Aorta (tissue), 5 donors: ENCODE measurements at places on chromosomes 3 and 15. TPM values are rescaled to one million over a fixed set of nuclear protein-coding genes. Genes with fewer than 3 reads are reported as not detected.

DNA sequence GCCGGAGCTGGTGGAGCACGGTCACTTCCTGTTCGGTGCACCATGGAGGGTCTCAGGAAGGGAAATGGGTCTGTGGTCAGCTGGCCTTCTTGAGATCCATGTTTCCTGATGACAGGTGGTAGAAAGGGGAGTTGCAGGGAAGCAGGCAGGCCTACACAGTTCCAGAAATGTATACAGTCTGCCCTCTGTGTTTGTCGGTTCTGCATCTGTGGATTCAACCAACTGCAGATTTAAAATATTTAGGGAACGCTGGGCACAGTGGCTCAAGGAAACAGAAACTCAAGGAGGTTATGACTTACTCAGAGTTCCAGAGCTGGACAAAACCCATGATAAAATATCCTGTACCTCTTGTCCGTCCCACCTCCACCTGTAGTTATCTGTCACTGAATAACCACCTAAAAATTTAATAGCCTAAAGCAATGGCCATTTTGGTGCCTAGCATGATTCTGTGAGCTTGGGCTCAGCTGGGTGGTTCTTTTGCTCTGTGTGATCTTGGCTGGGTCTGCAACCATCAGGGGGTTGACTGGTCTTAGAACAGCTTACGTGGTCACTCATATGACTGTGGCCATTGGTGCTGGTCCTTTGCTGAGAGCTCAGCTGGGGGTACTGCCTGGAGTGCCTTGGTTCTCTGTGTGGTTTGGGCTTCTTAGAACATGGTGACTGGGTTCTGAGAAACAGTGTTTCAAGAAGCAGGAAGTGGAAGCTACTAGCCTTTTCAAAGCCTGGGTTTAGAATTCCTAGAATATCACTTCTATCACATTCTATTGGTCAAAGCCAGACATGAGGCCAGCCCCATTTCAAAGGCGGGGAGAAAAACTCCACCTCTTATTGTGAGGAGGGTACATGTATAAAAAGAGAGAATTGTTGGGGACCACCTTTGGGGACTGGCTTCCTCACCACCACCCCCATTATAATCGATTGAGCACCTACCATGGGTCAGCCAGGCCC, 239.7 kb upstream of the BHLHE40 start:
- no peak for DNase-seq

DNA sequence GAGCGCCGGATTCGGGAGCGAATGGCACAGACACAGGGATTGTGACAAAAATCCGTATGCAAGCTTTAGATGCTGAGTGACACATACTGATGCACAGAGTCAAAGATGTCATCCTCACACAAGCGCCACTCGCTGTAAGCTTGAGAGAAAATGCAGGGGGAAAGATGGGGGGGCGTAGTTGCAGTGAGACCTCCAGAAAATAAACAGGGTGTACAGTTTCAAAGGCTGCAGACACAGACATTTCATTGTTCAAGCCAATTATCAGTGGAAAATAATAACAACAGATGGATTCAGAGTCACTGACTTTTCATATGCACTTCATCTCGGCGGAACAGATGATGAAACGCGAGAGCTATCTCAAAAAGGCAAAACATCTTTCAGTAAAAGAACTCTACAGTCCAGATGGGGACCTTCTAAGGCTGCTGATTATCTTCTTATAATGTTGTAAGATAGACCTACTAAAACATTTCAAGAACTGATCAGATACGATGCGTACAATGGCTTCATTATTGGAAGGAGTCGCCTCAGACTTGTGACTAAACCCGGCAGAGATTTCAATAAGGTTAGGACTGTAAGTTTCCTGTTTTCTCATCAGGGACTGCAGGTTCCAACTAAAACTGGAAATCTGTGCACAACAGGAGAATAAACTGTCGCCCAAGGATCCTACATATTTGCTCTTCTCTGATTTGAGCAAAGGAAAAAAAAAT, 275.4 kb downstream of the FOXP1 start:
- no peak for DNase-seq

DNA sequence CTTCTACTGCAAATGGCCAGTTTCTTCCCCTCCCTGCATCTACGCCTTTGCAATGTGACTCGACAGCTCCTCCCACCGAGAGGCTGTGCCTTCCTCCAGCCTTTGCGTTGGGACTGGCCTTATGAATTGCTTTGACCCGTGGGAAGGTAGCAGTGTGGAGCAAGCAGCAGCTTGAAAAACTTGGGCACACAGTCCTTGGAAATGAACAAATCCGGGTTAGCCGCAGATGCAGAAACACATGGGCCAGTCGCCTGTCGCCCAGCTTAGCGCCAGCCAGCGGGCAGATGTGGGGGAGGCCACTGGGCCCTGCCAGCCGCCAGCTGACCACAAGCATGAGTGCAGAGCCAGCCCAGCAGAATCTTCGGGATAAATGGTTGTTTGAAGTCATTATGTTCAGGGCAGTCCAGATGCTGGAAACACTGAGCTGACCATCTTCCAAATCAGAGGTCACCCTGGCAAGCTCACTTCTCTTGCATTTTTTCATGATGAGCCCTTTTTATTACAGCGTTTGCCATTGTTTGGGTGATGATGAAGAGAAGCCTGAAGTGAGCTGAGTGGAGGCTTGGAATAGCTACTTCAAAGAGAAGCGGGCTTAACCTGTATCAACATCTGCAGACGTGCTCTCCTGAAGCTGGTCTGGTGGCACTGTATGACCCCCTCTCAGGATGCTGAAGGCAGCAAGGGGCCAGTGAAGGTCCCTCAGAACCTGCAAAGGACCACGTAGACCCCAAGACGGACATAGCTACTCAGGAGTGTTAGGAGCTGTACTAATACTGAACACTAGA, 9.8 kb downstream of the SELENOS start:
- peak; percentile 72 for DNase-seq

- DNase-seq = no peak
Measured at GRCh38 chr3:122929188-122930062, 98.1 kb downstream of the SEMA5B start.

DNA sequence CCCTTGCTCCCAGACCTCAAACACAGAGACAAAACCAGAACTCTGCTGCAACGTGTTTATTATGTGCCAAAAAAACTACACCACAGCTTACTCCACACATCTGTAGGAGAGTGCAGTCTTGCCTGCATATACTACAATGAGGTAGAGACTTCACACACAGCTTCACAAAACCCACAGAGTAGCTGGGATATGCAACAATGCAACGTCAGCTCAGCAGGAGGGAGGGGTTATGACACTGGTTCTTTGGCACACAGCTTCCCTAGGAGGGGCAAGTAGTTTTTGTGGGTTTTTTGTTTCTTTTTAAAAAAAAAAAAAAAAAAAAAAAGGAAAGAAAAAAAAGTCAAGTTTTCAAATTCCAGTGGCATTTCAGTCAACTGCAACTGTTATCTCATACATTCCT, 2.9 kb upstream of the RPS17 start:
- DNase-seq = no peak

- no peak for DNase-seq
Measured at GRCh38 chr3:14687360-14687759, 12.4 kb downstream of the C3orf20 start.

DNA sequence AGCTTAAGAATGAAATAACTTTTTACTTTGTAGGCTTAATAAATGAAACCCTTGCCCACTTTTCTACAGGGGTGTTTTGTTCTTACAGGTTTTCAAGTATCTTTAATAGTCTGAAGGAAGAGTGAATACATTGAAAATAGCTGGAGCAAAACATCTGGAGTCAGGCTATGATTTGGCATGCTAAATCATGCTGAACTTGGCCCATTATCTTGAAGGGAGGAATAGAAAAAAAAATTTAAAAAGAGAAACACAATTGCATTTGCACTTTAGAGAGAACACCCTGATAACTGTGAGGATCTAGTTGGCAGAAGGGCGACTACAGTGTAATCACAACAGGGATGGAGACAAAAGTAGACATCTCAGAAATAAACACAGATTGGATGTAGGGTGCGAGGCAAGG, 1.8 kb upstream of the IQGAP1 start:
- no peak for DNase-seq

DNA sequence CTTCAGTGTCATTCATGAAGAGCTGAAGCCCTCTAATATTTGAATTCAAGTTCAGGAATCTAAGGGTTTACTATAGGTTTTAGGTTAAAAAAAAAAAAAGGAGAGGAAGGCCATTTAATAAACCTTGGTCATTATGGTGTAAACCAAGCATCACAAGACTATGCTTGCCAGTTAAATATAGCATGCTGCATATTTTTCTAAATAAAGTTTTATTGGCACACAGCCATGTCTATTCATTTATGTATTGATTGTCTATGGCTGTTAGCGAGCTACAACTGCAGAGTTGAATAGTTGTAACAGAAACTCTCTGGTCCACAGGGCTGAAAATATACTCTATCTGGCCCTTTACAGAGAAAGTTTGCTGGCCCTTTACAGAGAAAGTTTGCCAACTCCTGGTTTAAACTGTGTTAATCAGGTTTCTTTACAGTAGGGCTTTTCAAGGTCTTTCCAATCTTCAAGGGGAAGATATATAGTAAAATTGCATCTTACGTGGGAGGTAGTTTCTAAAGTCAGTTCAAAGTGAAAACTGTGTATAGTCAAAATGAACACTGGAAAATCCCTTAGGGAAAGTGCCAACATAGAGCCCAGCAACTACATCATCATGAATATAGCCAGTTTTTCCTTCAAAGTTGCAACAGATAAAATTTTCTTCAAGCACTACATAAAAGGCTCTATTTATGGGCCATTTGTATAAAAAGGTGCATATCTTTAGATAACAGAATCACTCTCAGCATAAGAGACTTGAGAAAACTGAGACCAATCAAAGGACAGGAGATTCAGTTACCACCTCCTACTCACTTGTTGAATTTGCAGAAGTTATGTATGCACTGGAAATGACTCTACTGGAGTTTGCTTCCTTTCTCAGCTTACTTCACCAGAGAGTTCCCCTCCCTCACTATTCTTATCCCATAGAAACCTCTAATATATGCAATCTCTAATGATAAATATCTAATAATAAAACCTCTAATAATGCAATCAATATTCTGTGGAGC, 49.7 kb upstream of the FRMD4B start:
- no peak for DNase-seq

DNA sequence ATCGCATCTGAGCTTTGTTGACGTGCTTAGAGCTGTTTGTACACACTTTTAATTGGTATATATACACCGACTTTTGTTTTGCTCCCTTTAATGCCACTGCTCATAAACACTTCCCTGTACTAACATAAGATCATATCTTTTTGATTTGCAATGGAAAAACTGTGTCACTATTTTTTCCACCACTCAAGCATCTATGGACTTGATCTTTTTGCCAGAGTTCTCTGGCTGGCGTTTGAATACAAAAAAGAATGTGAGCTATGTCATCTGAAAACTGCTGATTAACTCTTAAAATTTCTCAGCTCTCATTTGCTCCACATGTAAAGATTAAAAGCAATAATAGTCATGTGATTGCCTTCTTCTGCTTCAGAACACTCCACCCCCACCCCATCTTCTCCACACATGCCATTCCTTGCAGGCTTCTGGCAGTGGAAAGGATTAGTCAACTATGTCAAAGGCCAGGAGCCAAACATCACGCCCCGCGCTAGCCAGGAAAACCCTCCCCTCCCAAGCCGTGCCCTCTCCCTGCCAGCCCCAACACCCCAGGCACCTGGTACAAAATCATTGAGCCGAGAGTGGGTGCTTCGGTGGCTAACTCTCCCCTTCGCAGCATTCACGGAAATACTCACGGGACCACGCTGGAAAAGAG, 123.4 kb upstream of the MEF2A start:
- DNase-seq = peak; percentile 82

DNA sequence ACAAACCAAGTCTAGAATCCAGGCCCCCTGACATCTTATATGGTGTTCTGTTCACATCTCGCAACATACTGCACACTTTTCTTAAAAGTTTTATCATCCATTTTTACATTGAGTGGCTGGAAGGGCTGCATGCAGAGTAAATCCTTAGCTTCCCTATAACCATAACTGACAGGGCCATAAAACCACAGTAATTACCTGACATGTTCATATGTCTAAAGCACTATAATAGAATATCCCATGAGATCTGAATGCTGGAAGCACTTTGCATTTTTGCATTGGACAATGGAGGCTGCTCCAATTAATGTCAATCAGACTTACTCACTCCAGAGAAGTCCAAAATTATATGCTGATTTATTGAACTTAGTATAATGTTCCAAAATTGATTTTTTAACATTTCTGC, 86.6 kb upstream of the HES1 start:
- DNase-seq = no peak

GRCh38 chr15:26773917-26774316, 1.1 kb upstream of the GABRB3 start:
- DNase-seq = no peak

- no peak for DNase-seq
Measured at GRCh38 chr15:95168951-95169431, 937.6 kb downstream of the MCTP2 start.

DNA sequence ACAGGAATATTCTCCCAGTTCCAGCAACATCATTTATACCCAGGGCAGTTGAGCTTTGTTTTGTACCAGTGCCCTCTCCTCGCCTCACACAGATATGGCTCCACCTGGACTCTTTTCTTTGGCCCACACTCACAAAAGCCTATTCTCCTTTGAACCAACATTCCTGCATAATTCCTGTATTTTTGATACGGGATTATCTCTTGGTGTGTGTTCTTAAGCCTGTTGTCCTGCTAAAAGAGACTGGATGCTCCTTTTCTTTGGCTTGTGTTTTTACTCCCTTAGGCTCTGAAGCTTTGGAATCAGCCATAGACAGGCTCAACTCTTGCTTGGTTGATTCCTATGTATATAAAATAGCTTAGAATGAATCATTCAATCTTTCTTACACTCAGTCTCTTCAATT, 305.4 kb upstream of the SATB1 start:
- DNase-seq = no peak

DNA sequence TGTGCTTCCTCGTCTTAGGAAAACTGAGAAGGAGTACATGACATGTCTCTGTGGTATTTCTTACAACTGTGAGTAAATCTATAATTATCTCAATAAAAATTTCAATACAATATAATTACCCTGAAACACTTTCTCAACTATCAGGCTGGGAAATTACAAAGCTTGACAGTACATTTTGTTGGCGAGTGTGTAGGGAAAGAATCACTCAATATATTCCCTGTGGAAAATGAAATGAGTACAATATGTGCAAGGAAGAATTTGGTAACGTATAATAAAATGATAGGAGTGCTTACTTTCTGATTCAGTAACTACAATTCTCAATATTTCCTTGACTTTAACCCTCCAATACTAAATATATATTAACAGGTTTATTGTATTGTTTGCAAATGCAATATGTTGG, 818.2 kb upstream of the CADM2 start:
- no peak for DNase-seq

KCNMB3 gene
- 3.6 TPM for total RNA-seq

DNAH12 gene
- 0.18 TPM for total RNA-seq

SLC24A5 gene
- total RNA-seq = not detected

SLC22A13 gene
- total RNA-seq = 1.1 TPM

PAQR5 gene
- 0.71 TPM for total RNA-seq
